ENCODE measurements at places on chromosomes 16 and 17.
A peak's percentile ranks its signal among the peaks of the same experiment; 100 is the strongest.

DNA sequence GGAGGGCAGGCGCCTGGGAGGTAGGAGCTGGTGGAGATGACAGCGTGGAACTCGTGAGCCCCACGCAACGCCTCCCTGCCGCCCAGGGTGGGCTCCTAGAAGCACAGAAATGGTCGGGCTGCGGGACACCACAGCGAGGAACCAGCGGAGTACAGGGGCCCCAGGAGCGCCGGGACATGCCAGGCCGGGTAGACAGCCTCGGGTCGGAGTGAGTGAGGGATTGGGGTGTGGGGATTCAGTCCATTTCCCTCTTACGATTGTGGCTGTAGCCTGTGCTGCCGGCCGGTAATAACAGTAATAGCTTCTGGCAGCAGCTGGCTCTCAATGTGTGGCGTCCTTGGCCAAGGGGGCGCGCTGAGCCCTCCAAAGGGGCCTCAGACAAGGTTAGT lies 12.2 kb upstream of the CES3 start:
- no peak for DNase-seq

- DNase-seq = no peak
These were observed 73.6 kb downstream of the PLXDC1 start for GRCh38 chr17:39077866-39078265.

- no peak for DNase-seq
These were observed 44.4 kb downstream of the YPEL2 start for GRCh38 chr17:59375857-59376256.

- no peak for DNase-seq
These were observed 30.1 kb upstream of the NF1 start for GRCh38 chr17:31064707-31065106.

GRCh38 chr16:50999181-50999580 lies 151.9 kb downstream of the SALL1 start:
- DNase-seq = no peak

DNA sequence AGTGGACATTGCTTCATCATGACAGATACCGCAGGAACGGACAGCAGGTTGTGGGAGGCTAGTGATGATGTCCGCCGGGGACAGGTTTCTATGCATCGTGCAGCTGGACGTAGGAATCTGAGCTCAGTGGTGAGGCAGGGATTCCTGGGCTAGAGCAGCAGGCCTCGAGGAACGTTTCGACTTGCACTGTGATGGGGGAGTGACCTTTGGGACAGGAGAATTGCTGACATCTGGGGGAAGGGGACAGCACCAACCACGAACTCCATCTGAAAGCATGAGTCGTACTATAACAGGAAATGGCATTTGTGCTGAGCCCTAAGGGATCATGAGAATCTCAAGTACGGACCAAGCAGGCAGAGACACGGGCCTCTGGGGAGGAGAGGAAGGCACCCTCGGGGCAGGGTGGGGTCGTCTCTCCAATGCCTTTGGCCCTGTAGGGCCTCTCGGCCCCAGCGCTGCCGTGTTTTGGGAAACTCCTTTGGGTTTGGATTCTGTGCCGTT lies 65.8 kb upstream of the ENDOV start:
- no peak for DNase-seq

- DNase-seq = no peak
These were observed 4.2 kb upstream of the NDRG4 start for GRCh38 chr16:58495521-58496331.

- DNase-seq = no peak
These were observed 5.4 kb downstream of the VMP1 start for GRCh38 chr17:59712862-59713261.

- peak; percentile 40 for DNase-seq
These were observed 16.5 kb downstream of the CNTNAP1 start for GRCh38 chr17:42698736-42699414.

- DNase-seq = no peak
These were observed 60.3 kb downstream of the RMI2 start for GRCh38 chr16:11405331-11406176.

GRCh38 chr17:29091606-29092289 lies 48.8 kb downstream of the PIPOX start:
- DNase-seq = no peak

- no peak for DNase-seq
These were observed 16.1 kb upstream of the TNRC6A start for GRCh38 chr16:24713379-24713778.

DNA sequence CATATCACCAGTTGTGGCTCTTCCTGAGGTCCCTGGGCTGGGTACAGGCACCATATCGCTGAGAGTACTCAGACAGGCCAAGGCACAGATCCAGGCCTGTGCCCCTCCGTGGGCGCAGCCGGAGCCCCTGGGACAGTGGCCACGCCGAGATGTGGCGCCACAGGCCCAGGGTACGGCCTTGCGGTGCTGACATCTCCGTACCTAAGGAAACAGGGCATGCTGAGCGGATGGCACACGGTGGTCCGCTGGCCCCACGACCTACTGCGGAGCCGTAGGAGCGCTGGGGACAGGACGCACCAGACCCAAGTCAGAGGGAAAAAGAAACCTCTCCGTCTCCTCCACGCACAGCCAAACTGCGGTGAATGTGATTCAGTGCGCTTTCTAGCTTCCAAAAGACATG lies 26.5 kb downstream of the NDUFAF8 start:
- no peak for DNase-seq

DNA sequence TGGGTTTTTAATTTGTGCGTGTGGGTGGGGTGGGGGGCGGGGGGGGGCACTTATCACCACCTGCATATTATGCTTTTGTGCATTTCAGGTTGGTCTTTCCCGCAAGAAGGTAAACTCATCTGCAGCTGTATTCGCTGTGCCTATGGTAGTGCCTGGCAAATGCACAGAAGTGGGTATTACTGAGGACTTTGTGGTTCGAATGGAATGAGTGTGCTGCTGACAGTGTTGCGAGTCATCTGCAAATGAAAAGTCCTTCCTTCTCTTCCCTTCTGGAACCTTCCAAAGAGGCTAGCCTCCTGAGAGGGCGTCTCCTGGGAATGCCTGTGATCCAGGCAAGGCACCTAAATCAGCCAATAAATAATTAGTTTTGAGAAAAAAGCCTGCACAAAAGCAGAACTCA lies 532.9 kb downstream of the MAF start:
- no peak for DNase-seq

- DNase-seq = no peak
These were observed 223.5 kb upstream of the N4BP1 start for GRCh38 chr16:48833461-48833860.

GRCh38 chr17:74525781-74526288 lies 5.4 kb downstream of the CD300LB start:
- no peak for DNase-seq

GRCh38 chr17:47223007-47223406 lies 13.9 kb downstream of the MYL4 start:
- DNase-seq = no peak

GRCh38 chr17:17870247-17870646 lies 33.5 kb upstream of the SREBF1 start:
- DNase-seq = no peak

DNA sequence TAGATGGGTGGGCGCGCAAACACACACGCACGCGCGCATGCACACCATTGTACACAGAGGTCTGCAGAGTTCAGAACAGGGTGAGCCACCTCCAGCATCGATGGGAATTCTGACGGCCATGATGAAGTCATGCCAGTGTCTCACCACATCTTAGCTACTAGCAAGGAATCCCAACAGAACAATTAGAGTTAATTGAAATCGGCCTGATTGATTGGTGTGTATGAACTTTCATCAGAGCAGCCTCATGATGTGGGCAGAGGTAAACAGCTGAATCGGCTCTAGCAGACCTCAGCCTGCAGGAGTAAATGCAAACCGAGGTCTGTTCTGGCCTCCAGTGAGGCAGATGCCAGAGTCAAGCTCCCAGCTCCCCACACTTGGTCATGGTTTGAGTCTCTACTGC lies 200.6 kb downstream of the CBLN1 start:
- no peak for DNase-seq

DNA sequence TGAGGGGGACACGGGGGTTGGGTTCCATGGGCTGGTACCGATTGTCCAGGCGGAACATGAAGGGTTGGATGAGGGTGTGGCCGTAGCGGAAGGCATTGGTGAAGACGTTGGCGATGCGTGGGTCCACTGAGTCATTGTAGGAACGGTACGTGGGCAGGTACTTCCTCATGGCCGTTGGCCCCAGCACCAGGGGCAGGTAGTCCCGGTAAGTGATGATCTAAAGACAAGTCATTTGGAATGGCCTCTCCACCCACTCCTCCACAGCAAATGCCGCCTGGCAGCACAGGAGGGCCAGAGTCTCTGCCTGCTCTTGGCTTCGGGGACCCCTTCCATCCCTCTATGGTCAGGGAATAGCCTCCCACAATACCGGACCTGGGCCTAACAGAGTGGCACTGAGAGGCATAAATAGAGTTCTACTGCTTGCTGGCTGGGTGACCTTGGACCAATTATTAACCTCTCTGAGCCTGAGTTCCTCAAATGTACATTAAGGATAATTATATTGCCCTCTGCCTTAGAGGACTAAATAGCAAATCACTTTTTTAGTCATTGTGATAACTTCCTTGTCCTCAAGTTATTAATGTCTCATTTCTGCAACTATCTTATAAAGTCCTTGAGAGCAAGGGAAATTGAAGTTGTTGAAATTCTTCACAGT lies 7.2 kb downstream of the MPO start:
- DNase-seq = no peak

GRCh38 chr16:53755026-53755910 lies 51.3 kb downstream of the FTO start:
- no peak for DNase-seq

DNA sequence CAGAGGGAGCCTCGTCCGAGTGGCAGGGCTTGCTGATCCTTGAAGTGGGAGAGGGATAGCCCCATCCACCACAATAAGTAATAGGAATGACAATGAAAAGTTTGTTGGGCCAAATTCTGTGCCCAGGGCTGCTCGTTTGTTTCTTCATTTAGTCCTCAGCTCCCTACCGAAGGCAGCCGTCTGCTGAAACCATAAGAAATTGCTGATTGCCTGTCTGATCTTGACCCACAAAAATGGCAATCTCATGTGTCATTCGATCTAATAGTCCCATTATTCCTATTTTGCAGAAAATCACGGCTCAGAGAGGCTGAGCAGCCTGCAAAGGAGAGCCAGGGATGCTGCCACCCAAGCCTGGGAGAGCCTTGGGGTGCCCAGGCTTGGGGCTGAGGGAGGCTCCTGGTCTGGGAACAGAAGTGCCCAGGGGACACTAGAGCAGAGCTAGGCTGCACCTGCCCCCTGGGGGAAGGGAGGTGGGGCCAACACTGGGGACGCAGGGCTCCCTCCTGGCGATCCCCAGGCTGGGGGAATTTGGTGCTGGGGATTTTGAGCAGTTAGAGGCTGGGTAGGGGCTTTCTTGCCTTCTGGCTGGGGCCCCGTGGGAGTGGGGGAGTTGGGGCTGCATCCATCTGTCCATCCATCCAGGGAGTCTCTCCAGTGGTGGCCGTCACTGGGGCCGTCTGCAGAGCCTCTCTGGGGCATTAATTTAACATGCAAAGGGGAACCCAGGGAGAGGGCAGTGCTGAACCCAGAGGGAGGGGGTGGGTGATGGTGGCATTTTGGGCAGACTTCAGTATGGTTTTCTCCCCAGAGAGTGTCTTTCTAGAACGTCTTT lies 53.5 kb downstream of the SOCS1 start:
- no peak for DNase-seq

GRCh38 chr17:10683853-10684252 lies 13.5 kb downstream of the SCO1 start:
- DNase-seq = no peak

DNA sequence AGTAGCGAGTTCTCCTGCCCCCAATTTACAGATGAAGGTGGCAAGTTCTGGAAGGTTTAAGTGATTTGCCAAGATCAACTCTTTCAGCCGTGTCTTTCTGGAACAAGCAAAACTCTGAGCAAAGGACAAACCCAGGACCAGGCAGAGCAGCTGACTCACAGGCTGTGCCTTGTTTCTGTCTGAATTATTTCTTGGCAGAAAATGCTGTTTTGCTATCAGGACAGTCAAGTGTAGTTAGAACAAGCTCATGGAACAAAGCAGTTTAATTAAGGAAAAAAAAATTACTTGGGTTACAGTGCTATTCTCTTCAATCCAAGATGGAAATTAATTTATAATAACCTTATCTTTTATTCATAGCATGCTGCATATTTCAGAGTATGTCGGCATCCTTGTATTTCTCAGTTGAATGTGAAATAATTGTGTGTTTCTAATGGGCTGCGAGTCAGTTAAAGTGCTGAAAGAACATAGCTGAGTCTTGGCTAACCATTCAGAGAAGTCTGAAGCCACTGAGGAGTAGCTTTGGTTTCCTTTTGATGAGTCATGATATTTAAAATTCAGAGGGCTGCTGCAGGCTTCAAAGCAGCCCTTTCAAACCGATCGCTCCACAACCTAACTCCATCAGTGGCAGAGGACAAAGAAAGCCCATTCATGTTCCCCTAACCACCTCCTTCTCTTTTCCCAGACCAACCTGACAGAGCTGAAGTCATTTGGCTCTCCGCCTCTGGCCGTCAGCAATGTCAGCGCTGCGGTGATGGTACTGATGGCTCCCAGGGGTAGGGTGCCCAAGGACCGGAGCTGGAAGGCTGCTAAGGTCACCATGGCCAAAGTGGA lies 143.7 kb downstream of the ZNF18 start:
- no peak for DNase-seq

- DNase-seq = no peak
These were observed 1.8 kb upstream of the CD300C start for GRCh38 chr17:74547736-74548135.

DNA sequence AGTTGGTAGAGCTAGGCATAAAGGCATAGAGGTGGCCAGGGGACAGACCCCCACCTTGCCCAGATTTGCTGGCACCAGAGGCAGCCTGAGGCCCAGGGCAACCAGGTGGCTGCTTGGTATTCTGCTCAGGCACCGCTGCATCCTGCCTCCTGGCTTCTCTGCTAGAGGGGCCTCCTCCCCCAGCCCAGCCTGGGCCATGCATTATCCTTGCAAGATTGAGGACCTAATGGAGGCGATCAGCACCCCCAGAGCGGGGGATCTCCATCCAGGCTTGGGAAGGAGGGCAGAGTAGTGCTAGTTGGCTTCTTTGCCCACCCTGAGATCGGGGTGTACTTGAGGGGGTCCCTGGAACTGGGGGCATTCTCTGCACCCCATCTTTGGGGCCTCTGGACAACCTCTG lies 23.8 kb downstream of the CDK5RAP3 start:
- no peak for DNase-seq

DNA sequence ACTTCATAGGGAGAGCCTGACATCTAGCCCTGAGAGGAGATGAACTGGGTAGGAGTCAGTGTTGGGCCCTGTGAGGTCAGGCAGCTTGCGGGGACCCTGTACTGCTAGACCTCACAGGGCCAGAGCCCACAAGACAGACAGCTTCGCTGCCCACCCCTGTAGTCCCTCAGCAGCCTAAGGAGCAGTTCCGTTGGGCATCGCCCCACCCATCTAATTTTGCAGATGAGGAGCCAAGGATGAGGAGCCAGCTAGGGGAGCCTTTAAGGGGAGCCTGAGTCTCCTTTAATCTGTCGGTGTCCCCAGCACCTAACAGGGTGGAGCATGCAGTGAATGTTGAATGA lies 755 bp upstream of the TUFM start:
- no peak for DNase-seq

DNA sequence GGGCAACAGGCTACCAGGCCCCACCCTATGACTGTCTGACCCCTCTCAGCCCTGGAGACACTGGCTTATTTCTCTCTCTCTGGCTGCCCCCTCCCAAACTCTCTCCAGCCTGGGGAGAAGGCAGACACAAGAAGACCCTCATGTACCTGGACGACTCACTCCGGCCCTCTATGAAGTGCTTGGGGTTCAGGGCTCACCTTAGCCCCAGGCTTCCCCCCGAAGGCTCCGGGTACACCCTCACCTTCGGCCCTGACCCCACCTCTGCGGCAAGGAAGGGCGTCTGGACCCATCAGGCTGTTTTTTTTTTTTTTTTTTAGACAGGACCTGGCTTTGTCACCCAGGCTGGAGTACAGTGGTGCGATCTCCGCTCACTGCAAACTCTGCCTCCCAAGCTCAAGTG lies 906 bp upstream of the CARMIL2 start:
- no peak for DNase-seq

GRCh38 chr17:44608727-44609435 lies 47.4 kb upstream of the MEIOC start:
- no peak for DNase-seq

Measured in BJ (cell line).